Activated CD8-positive, alpha-beta memory T cell treated with anti-CD3 and anti-CD28 coated beads, Interleukin-2, amount 50 U/mL, for 4 hours (primary cell): ENCODE measurements at places on chromosomes 13 and 19.

DNA sequence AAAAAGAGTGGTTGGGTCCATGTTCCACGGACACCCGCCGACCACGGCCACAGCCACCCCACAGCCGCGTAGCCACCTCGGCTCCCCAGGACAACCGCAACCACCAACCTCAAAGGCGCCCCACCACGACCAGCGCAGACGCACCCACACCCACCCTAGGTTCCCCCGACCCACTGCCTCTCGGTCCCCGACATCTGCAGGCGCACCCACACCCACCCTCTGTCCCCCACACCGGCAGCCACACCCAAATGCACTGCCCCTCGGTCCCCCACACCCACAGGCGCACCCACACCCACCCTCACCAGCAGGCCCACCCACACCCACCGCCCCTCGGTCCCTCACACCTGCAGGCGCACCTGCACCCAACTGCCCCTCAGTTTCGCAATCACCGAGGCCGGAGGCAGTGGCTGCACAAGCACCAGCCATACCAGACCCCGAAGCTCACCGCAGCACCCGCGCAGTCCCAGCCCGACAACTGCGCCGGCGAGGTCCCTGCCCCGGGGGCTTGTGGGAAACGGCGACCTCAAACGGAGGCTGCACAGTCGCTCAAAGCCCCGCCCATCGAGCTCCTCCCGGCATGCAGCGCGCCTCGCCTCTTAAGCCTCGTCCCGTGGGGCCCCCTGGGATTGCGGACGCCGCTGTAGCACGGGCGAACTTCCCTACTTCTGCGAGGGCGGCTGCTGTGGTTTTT is 18.3 kb downstream of the ZNF77 start:
- no peak for DNase-seq

- no peak for DNase-seq
Observed at GRCh38 chr13:49833402-49833801, 40.9 kb upstream of the KPNA3 start.

- no peak for DNase-seq
Observed at GRCh38 chr13:47949799-47950198, 51.3 kb downstream of the SUCLA2 start.

GRCh38 chr13:37194428-37194861 is 89.0 kb upstream of the CSNK1A1L start:
- no peak for DNase-seq

DNA sequence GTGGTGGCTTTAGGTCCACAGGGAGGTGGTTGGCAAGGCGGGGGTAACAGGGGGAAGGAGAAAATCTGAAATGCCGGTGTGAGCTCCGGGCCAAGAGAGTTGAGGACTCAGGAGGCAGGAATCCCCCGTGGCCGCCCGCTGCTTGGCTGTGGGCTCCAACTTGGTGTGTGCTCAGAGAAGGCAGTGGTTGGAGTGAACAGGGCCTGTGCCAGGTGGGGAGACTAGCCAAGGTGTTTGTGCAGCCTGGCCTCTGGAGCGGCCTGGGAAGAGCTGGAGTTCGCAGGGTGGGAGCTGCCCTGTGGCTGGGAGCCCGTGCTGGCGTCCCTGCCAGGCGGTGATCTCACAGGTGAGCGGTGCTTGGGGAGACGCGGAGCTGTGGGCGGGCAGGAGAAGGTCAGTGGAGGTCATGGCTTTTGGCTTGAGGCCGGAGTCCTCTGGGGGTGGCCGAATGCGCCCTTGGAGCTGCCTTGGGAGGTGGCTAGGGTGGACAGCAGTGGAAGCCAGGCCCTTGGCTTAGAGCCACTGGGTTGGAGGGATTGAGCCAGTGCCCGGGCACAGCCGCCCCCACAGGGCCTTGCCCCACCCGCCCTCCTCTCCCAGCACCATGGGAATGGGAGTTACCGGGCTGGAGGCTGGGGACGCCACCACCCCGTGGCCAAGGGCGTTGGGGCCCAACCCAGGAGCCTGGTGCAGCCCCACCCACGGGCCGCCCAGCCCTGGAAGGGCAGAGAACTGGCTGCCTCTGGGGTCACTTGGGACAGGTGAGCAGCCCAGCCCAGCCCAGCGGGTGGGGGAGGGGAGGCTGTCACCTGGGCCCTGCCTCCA is 7.1 kb upstream of the CIRBP start:
- DNase-seq = no peak

- no peak for DNase-seq
Observed at GRCh38 chr13:44826591-44827350, 162.5 kb downstream of the NUFIP1 start.

- peak; percentile 67 for DNase-seq
Observed at GRCh38 chr19:17125728-17126677, 50.4 kb downstream of the MYO9B start.
